Stimulated activated CD8-positive, alpha-beta memory T cell treated with anti-CD3 and anti-CD28 coated beads, Interleukin-12 subunit alpha, Interleukin-12 subunit beta, amount 100 ng/mL, for 1 hour (primary cell): ENCODE measurements at places on chromosomes 6 and 20.

GRCh38 chr20:53533500-53533899 is 60.1 kb downstream of the ZNF217 start:
- DNase-seq, result no peak

GRCh38 chr6:4112366-4112765 is 23.0 kb downstream of the ECI2 start:
- DNase-seq, result no peak

DNA sequence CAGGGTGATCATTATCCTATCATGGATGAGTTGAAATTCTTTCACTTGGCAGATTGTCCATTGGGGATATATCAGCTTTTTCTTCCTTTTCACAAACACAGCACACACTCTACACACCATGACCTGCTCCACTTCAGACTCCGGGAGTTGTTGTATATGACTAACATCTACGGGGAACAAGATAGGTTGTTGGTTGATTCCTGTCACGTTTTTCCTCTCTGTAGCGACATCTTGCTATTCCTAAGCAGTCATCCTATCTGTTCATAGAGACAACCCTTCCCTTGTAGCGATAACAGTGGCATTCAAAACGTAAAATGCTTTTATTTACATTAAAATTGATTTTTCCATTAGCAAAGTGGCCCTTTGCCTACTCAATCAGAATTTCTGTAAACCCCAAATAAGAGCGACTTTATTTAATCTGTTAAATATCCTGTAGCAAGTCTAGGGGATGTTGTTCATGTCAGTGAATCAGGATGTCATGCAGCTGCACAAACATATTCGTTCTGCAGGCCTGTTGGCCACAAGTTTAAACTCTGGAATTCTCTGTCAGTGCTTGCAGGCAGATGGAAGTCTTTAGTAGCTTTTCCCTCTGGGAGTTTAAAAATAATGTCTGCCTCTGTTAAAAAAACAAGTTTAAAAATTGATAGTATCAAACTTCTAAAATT is 23.1 kb downstream of the PHACTR2 start:
- no peak for DNase-seq

GRCh38 chr6:54602591-54602990 is 244.0 kb upstream of the FAM83B start:
- DNase-seq, result no peak

DNA sequence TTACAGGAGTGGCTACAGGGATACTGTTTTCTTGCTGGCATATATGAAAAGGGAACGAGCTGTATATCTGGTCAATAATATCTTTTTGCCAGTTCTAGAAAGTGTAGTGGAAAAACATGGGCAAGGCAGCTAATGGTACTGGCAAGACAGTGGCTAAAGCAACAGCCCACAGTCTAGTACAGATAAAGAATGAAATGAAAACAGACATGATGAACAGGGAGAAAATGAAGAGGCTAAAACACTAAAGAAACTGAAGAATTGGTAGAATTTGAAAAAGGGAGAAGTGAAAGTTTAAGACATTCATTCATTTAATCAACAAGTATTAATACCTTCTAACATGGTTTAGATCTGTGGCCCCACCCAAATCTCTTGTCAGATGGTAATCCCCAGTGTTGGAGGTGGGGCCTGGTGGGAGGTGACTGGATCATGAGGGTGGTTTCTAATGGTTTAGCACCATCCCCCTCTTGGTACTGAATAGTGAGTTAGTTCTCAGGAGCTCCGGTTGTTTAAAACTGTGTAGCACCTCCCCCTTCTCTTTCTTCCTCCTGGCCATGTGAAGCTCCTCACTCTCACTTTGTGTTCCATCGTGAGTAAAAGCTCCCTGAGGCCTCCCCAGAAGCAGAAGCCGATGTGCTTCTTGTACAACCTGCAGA is 18.1 kb downstream of the FAM184A start:
- no peak for DNase-seq

DNA sequence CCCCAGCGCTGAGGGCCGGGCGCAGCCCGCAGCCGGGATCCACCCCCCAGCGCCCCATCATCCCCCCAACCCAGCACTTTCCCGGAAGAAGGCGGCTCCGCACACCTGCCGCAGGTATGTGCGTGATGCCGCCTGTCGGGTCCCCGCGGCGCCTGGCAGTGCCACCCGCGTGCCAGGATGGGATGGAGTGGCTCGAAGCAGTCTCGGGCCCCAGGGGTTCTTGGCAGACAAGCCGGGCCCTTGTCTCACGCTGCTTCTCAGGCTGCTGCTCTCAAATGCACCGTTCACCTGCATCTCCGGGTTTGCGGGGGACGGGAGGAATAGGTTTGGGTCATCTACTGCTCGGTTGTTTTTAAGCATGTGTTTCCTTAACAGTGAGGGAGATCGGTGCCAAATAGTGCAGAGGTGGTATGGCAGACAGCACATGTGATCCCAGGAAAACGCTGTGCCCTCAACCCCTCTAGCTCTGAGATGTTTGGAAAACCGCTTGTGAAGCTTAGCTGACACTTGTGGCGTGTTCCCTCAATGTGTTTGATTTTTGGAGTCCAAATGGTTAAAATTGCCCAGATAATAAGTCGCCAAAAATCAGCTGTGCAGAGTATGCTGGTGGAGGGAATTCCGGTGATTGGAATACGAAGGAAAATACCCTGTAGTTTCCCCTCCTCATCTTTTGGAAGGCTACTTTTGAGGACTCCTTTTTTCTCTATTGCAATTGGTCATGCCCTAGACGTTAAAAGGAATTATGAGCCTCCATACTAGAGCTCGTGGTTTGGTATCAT is 926 bp downstream of the MYLIP start:
- DNase-seq, result no peak

GRCh38 chr6:142879076-142879475 is 65.9 kb downstream of the HIVEP2 start:
- no peak for DNase-seq

DNA sequence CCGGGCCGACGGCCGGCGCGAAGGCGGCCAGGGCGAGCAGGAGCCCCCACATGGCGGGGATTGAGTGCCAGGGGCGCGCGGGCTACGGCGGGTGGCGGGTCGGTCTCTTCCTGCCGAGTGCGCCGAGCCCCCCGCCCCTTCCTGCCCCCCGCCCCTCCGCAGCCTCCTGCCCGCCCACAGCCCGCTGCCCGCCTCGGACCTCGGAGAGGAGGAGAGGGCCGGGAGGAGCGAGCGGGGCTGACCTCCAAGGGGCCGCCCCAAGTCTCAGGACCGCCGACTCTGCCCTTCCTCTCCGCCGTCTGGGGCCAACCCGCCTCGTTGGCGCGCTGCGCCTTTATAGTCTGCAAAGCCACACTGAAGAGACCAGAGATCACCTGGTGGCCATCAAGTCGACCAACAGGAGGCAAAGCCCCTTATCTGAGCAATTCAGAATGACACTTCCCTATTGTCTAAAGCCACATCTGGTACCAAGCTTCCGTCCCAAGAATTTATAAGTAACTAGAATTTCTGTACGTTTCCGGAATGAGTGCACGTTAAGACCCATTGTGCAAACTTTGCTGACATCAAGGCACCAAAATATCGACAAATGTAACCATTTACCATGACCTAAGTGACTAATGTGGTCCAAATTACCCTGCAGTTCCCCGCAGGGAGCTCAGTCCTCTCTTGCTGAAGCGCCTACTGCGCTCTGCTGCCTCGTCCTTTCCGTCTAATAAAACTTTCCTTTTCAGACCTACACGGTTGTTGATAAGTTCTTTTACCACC is at the start of gene CPXM1:
Gene CPXM1 (minus strand): TSS at position 107 of the 765 bp plus-strand sequence. CDS start 55 bp downstream, at position 52.
- DNase-seq, result no peak

- no peak for DNase-seq
Observed at GRCh38 chr6:83517500-83517899, 5.2 kb downstream of the PRSS35 start.

DNA sequence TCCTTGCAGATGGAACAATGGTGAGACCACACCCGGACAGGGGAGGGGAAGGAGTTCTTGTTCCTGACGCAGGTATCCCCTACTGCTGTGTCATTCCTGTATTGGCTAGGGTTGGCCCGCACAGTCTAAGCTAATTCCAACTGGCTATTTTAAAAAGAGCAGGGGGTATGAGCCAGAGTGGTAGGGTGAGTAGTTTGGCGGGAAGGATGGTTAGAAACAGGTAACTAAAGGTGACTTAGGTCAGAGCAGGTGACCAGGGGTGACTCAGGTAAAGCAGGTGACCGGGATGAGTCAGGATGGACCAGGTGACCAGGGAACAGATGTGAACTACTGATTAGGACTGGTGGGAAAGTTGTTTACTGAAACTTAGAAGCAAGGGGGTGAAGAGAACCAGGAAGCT is 58.0 kb downstream of the ZNF292 start:
- DNase-seq, result no peak

- DNase-seq, result no peak
Observed at GRCh38 chr6:134314006-134314821, 3.7 kb downstream of the SGK1 start.

- DNase-seq, result no peak
Observed at GRCh38 chr6:140445474-140446004, 1071.1 kb upstream of the CITED2 start.

DNA sequence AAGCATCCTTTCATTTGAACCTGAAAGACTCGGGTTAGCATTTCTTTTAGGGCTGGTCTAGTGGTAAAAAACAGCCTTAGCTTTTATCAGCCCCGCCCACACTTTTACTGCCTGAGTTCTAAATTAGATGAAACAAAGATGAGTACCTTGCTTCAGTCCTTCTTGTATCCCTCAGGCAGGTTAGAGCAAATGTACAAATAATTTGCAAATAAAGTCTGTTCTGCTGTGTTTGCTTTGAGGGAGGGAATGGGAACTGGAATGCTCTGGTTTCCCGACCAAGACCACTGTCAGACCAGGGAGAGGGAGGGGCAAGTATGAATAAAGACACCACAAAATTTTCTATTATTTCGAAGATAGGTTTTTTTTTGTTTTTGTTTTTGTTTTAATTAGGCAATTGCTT is 85.5 kb upstream of the FLRT3 start:
- DNase-seq, result no peak

GRCh38 chr6:73832313-73832712 is 136.3 kb downstream of the CD109 start:
- no peak for DNase-seq

- DNase-seq, result no peak
Observed at GRCh38 chr6:105035299-105035698, 78.4 kb downstream of the LIN28B start.

- DNase-seq, result no peak
Observed at GRCh38 chr6:13668291-13668928, 43.2 kb downstream of the RANBP9 start.

- no peak for DNase-seq
Observed at GRCh38 chr6:36916126-36916525, 30.4 kb downstream of the C6orf89 start.
